ENCODE measurements at places on chromosomes 4 and X.
A peak's percentile ranks its signal among the peaks of the same experiment; 100 is the strongest.

GRCh38 chr4:144787365-144788258, 141.7 kb downstream of the HHIP start:
- DNase-seq, result no peak

DNA sequence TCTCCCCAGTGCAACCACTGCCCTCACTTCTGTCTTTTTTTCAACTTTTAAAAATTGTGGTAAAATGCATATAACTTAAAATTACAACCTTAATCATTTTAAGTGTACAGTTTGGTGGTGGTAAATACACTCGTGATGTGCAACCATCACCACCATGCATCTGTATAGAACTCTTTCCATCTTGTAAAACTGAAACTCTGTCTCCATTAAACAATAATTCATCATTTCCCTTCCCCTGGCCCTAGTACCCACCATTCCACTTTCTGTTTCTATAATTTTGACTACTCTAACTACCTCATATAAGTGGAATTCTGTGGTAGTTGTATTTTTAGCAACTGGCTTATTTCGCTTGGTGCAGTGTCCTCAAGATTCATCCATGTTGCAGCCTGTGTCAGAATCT, 6.8 kb upstream of the CTBP1 start:
- no peak for DNase-seq

GRCh38 chrX:122026665-122027064, 979.3 kb downstream of the GLUD2 start:
- DNase-seq, result no peak

- no peak for DNase-seq
Measured at GRCh38 chrX:74234818-74235217, 69.2 kb upstream of the ZCCHC13 start.

DNA sequence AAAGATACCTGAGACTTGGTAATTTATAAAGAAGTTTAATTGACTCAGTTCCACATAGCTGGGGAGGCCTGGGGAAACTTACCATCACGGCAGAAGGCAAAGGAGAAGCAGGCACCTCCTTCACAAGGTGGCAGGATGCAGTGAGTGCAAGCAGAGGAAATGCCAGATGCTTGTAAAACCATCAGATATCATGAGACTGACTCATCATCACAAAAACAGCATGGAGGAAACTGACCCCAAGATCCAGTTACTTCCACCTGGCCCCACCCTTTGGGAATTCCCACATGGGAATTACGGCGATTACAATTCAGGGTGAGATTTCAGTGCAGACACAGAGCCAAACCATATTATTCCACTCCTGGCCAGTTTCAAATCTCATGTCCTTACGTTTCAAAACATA, 514.7 kb upstream of the SPANXN1 start:
- DNase-seq, result no peak

DNA sequence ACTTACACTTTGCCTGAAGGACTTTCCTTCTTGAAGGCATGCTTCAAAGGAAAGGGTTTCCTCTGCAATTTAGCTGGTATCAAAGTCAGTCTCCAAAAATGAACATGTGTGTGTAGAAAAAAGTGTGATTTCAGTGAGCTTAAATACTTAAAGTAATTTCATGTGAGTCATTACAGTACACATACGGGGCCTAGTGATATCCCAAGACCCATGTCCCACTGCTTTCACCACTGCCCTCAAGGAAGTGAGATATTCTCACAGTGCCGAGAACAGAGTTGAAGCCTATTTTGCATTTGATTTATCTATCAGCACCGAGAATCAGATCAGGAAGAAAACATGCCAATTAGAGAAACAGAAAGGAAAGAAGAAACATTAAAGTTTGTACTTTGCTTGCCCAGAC, 61.0 kb downstream of the CHST7 start:
- no peak for DNase-seq

DNA sequence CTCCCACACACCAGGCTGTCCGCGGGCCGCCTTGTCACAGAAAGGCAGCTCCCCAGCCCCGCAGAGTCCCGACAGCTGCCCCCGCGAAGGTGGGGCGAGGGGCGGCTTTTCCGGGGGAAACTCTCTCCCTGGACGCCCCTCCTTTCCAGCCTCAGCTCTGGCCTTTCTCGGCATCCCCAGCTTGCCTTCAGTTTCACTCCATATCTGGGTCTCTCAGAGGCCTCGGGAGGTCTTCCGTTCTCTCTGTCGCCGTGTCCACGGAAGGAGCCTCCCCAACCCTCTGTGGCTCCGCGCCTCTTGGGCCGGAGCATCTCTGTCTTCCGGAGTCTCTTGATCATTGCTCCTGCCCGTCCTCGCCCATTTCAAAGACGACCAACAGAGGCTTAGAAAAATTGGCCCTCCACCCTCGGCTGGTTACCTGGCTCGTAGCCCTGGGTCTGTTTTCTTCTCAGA, 6.1 kb upstream of the MSX1 start:
- DNase-seq, result no peak

- no peak for DNase-seq
Measured at GRCh38 chr4:1866189-1866661, 5.0 kb upstream of the NSD2 start.

DNA sequence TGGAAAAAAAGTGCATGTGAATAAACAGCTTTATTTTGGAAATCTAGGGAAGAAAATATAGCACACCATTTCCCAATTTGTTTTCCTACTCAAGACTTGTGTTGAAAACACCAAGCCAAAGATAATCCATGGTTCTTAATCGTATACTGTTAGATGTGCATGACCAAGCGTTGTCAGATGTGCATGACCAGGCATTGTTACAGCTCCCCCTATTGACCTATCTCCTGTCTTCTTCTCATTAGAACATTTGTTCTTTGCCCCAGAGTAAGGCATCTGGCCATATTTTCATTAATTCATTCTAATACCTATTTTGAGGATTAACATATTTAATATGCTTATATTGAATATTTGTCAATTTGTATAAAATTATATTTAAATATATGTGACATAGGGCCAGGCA, 14.4 kb upstream of the VCX start:
- DNase-seq, result no peak

- no peak for DNase-seq
Measured at GRCh38 chrX:105017641-105018040, 202.9 kb downstream of the TEX13A start.

GRCh38 chrX:18674417-18674787, 2.5 kb upstream of the RS1 start:
- no peak for DNase-seq

DNA sequence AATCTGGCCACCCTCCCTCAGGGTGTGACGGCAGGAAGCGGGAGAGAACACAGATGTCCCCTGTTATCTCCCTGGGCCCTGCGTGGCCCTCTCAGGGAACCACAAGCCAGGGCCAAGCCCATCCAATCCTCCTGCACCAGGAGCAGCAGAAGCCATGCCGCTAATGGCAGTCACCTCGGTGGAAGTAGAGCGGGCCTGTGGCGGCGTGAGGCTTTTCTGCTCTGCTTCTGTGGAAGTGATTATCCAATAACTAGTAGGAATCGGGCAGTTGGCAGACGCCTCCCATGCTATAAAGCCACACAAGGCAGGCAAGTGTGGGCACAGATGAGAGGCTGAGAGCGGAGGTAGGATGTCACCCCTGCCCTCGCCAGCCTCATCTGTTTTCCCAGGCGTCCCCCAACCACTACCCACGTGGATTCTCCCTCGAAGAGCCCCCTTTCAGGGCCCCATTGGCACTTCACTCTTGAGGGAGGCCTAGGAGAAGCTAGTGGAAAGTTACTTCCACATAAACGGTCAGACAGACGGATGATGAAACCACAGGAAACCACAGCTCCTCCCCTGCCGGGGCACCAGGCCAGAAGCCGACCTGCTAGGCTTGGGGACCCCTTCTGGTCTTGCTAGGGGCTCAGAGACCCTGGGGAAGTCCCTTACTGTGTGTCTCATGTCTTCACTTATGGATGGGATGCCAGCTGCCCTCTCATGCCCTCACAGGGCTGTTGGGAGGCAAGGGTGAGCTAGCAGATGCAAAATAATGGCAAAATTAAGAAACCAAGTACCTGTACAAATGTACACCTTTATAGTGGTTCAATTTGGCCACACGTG, 18.8 kb upstream of the TMSB4X start:
- peak; percentile 71 for DNase-seq

DNA sequence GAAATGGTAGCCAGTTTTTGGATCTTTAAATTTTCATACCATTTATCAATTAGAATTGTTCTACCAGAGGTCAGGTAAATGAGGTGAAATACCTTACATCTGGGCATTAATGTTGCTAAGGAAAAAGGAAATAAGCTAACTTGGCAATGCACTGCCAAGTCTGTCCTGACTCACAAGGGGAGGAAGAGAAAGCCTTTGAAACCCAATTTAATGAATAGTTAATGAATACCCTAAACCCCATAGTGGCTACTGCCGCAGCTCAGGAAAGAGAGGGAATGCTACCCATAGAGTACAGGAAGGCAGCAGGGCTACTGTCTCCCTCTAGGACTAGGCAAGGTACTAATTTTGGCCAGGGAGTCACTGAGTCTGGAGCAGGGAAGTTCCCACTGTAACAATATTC, 16.8 kb upstream of the DHX15 start:
- no peak for DNase-seq

GRCh38 chrX:108734426-108734825, 1.9 kb downstream of the IRS4 start:
- no peak for DNase-seq

- no peak for DNase-seq
Measured at GRCh38 chr4:153523164-153523796, 57.1 kb downstream of the TMEM131L start.

GRCh38 chr4:38598489-38598888, 65.5 kb upstream of the KLF3 start:
- no peak for DNase-seq

- no peak for DNase-seq
Measured at GRCh38 chr4:99483636-99484035, 27.2 kb upstream of the C4orf17 start.

All from AG08395 (cell line).